ENCODE measurements at places on chromosomes 12 and 14.

DNA sequence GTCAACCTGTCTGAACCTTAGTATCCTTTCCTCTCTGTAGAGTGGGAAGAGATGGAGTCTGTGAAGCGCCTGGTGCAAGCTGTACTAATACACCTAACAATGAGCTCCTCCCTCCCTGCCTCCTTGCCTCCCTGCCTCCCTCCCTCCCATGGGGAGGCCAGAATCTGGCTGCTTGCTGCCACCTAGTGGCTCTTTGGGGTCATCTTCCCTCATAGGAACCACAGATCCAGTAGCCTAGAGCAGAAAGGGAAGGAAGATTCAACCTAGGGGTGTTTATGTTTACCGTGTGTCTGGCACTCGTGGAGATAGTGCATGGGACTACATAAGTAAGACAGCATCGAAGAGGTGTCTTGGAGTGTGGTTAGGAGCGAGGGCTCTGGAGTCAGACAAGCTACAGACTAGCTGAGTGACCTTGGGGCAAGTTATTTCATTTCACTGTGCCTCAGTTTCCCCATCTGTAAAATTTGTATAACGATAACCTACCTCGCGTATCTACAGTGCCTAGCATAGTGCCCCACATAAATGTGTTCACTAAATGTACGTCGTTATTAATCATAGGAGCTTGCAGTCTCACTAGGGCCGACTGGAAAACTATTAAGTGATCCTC, 35.5 kb upstream of the TSPAN9 start:
- peak; percentile 90 for DNase-seq

GRCh38 chr12:64687816-64688215, 71.4 kb downstream of the GNS start:
- DNase-seq: no peak

GRCh38 chr14:45083617-45083975, 320 bp upstream of the PRPF39 start:
- no peak for DNase-seq

DNA sequence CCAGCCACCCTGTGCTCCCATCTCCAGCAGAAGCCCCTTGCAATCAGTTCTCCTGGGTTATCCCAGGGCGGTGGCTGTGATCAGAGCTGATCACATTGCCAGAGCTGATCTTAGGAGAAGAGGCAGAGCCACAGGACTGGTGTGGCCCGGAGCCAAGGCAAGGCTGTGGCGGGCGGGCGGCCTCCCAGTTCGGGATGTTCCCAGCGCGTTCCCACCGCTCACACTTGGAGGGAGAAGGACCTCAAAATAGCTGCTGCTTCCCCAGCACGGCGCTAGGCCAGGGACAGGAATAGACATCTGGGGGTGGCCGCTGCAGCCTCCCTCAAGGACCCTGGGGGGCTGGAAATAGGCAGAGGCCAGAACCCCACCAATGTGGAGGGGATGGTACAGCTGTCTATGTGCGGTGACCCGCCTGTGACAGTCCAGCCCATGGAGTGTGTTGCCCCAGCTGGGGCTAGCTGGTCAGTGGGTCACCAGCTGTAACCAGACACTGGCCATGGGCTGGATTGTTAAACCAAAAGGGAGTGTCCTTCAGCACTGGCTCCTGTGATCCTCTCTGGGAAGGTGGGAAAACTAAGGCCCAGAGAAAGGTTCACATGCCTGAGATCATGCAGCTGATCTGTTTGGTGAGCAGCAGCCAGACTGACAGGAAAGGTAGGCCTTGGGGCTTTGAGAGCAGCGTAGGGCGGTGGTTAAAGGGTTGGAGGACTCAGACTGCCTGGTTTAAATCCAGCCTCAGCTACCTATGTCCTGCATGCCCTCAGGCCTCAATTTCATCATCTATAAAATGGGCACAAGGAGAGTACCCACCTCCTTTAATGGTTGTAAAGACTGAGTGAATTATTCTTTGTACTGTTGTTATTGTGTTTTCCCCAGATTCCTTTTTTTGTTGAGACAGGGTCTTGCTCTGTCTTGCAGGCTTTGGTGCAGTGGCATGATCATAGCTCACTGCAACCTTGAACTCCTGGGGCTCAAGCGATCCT, 8.0 kb upstream of the POP5 start:
- DNase-seq: no peak

DNA sequence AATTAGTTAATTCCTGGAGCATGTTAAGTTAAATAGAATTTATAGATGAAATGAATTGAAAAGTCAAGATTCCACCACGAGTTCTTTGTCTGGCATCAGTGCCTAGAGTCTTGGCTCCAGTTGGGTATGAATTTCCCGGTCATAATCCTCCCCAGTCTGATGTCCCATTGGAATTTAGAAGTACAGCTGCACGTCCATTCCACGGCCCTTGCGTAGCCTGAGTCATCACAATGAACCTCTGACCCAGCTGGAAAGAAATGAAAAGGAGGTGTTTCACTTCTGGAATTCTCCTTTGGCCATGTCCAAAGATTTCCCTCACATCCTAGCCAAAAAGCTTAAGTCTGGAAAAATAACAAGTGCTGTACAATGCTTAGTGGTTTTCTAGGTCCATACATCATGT, 122.7 kb downstream of the KICS2 start:
- DNase-seq: no peak

DNA sequence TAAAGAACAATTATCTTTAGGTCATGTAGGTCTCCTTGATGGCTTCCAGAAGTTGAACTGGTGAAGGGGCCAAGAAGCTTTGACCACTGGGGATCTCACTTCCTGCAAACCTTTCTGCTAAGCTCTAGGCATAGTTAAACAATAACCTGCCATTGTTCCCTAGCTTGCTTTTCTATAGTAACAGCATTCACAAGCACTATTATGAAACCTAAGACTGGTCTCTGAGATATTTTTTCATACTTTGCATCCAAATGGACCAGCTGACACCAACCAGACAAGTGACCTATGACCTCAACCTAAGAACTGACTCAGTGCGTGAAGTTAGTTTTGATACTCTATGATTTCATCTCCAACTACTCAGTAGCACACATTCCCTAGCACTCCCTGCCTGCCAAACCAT, 129.1 kb downstream of the PTPRB start:
- no peak for DNase-seq

- no peak for DNase-seq
Measured at GRCh38 chr12:5307065-5307464, 124.8 kb upstream of the NTF3 start.

DNA sequence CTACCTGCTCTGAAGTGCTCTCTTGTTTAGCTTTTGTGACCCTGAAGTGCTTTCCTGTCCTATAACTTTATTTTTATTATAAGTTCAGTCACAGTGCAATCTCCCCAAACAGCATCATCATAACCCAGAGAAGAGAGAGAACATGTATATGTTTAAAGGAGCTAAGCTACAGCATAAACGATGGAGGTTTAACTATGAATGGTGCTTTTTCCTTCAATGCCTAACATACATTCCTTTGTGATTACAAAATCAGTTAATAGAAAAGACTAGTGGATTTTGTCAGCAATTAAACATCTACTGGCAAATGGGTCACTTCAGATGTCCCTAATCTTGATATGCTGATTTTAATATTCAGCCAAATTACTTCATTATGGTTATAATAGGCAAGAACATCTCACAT, 46.4 kb downstream of the ZFYVE21 start:
- no peak for DNase-seq

- peak; percentile 50 for DNase-seq
Measured at GRCh38 chr12:81758421-81759189, 545 bp downstream of the PPFIA2 start.

- no peak for DNase-seq
Measured at GRCh38 chr12:10220398-10221077, 7.9 kb downstream of the GABARAPL1 start.

DNA sequence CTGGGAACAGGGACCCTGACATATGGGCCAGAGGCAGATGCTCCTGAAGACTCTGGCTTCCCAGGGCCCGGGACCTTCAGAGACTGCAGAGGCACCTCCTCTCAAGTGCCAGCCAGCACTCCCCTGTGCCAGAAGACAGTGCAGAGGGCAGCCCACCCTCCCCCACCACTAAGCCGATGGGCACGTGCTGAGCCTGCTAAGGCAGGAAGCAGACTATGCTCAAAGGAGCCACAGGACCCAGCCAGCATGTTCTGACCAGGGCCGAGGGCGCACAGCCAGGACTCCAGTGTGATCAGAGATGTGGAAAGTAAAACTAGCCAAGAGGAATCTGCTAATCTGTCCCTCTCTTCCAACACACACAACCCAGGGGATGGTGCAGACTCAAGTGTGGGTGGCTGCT, 29.8 kb downstream of the DIO3 start:
- peak; percentile 7 for DNase-seq

GRCh38 chr12:3456809-3457208, 34.2 kb upstream of the PRMT8 start:
- DNase-seq: peak; percentile 61

DNA sequence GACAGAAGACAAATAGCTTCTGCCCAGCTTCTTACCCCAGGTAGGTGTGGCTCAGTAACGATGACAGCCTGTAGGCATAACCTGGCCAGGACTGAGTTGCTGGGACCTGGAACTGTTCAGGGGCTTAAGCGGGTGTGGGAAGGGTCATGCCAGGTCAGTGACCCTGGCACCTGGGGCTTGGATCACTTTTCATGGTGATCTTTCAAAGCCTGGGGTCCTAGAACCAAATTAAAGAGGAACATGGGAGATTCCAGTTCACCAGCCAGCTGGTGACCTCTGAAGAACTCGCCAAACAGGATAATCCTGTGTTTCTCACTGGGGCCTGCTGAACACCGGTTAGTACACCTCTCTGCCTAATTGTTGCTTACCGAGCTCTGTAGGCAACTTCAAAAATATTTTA, 102.6 kb upstream of the LMNTD1 start:
- peak; percentile 32 for DNase-seq

DNA sequence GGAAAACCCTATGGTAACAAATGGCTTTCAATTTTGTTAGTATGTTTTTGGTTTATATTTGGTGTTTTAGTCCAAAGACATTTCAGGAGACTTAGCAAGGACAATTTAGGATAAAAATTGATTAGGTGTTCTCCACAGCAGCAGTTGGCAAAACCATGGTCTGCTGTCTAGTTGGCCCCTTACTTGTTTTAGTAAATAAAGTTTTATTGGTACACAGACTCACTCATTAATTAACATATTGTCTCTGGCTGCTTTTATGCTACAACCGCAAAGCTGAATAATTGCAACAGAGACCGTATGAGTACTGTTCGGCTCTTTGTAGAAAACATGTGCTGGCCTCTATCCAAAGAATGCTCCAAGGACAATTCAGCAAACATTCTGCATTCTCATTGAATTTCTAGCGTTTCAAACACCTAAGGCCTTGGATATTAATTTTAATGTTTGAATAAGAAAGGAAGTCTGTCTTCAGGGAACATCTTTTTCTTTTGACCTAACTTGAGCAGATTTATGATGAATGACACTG, 77.7 kb downstream of the CCDC92 start:
- no peak for DNase-seq

DNA sequence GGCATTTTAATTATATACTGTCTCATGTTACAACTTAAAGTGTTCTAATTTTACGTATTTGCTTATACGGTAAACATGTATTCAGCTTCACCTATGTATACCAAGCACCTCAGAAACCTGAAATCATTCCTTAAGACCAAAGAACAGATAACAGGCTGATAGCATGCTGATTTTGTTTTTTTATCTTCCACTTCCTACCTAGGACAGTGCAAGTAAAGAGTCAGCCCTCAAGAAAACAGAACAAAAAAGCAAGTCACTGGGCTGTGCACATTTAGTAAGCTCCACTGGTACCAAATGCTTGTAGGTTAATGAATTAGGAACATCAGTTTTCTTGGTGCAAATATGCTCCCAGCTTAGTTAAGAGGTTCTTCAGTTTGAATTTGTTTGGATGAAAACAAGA, 611.3 kb downstream of the VRK1 start:
- DNase-seq: no peak

DNA sequence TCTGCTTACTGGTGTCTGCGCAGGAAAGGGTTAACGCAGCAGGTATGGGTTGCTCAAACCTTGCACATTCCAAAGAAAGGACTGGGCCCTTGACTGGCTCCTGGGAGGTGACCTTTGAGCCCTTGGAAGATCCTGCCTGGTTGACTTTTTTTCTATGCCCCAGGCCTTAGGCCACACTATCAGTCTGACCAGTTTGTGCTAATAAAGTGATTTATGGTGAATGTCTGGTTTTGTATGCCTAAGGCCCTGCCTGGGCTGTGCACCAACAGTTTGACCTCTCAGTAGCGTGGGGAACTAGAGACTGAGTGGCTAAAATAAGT, 61.4 kb upstream of the SCN8A start:
- DNase-seq: no peak

DNA sequence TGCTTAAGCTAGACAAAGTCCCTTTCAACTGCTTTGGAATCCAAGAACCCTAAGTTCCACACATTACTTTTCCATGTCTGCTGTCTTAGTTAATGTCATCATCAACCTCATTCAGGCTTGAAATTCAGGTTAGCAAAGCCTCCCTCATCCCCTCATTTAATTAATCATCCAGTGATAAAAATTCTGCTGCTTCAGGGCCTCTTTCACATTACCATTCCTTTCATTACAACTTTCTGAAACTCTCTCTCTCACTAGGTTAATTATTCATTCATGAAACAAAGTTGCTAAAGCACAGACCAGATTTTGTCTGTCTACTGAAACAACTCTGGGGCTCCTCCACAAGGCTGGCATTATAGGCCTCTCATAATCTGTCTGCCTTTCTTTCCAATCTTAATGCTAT, 9.4 kb upstream of the VTI1B start:
- no peak for DNase-seq

- no peak for DNase-seq
Measured at GRCh38 chr14:47596232-47596631, 79.2 kb downstream of the MDGA2 start.

DNA sequence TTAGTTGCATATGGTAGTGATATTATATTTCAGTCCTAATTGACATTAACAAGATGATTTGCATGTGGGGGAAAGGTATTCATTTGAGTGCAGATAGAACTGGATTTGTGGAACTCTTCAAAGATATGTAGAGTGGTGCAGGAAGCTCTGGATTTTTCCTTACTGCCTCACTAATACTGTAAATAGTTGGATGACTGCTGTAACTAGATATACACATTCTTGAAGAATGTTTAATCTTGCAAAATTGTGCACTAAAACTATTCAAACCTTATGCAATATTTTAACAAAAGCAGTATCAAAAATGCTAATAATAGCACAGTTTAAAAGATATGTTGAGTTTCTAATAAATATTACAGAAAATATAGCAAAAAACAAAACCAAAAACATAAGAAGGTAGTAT, 43.1 kb upstream of the ATF7IP start:
- DNase-seq: no peak
